ENCODE measurements at places on chromosomes 5 and 9.

DNA sequence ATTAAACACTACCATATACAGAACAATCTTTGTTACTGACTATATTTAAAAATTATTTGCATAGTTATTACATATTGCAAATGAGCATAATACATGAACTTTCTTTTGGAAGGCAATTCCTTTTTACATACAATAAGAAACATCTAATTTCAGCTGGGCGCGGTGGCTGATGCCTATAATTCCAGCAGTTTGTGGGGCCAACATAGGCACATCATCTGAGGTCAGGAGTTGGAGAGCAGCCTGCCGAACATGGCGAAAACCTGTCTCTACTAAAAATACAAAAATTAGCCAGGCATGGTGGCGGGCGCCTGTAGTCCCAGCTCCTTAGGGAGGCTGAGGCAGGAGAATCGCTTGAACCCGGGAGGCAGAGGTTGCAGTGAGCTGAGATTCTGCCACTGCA, 36.4 kb upstream of the SIMC1 start:
- no peak for DNase-seq

DNA sequence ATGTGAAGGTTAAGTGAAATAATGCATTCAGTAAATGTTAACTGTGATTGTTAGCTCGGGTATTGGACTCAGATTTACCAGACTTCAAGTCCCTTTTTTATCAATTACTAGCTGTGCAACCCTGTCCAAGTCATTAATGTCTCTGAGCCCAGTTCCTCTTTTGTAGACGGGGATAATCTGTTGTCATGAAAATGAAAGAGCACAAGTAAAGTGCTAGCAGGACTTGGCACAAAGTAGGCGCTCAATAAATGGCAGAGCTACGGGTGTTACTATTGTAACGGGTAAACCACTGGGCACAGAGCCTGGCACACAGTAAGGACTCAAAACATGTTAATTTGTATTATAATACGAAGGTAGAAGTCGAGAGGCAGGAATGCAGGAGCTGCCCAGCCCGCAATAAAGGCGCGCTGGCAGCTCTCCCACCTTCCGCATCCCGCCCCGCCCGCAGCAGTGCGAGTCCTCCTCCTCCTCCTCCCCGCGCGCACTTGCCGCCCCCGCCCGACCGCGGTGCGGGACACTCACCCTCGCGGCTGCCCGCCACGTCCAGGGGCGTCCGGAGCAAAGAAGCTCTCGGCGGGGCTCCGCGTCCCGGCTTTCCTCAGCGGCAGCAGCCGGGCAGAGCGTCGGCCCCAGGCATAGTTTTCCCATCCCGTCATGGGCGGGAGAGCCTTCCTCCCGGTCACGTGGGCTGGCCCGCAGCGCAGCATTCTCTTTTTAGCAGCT, at the start of gene C1QTNF2:
Gene C1QTNF2 (minus strand): TSS at position 637 of the 723 bp plus-strand sequence. CDS start 15,615 bp downstream, outside the sequence.
- DNase-seq, result peak; percentile 71

DNA sequence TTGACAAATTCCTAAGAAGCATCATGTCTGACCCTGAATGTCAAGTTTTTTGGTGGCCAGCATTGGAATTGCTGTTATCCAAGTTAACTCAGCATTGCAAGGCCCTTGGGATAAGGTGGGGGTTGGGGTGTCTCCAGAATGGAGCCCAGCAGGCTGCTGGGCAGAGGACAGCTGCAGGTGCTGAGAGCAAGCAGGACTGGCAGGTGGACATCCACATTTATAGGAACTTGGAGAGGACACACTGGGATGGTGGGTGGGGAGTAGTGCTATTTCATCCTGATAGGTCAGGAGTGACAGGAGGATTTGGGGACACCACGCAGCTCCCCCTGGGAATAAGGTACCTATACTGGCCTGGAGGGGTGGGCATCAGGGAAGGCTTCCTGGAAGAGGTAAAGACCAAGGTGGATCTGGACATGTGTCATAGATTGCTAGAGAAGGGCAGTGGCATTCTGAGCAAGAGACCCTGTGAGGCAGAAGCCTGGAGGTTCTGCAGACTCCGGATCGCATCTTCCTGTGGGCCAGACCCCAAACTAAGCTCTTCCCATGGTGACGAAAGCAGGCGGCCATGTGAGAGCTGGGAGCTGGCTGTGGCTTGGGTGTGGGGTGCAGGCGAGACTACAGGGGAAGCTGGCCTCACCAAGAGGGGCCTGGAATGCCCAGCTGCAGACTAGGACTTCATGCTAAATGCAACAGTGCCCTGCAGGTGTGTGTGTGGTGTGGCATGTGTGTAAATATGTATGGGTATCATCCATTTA, 148.1 kb downstream of the RGS3 start:
- no peak for DNase-seq

GRCh38 chr9:128249558-128249907, 26.3 kb downstream of the GOLGA2 start:
- DNase-seq, result no peak

GRCh38 chr5:31861601-31862000, 222.7 kb downstream of the PDZD2 start:
- DNase-seq, result no peak

DNA sequence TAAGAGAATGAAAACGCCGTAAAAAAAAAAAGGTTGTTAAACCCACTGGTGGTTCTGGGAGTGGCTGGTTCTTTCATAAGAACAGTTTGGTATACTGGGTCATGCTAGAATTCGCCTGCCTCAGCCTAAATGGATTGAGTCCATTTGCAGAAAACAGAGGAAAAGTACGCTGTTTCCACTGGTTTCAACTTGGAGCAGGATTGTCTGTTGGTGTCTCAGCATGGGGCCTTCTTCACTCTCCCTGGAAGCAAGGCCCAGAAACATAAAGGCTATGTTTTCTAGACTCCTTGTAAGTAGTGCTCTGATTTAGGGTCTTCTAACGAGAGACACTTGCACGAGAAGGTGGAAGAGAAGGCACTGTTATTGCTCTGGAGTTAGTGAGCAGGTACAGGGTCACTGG, 116.9 kb upstream of the MTAP start:
- no peak for DNase-seq

DNA sequence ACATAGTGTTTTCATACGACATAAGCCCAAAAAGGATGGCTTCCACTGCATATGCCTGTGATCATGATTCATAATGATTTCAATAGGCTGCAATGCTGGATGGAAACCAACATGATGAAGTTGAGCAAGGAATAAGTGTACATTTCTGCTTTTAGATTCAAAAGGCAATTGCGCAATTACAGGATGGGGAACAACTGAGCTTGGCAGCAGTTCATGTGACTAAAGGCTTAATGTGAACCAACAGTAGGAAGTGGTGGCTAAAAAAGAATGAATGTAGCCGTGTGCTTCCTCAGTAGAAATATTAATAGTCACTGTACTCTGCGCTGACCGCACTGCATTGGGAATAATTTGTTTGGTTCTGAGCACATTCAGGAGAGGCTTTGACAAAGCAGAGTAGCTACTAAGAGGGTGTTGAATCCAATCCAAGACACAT, 51.2 kb downstream of the SLC1A3 start:
- DNase-seq, result peak; percentile 100

DNA sequence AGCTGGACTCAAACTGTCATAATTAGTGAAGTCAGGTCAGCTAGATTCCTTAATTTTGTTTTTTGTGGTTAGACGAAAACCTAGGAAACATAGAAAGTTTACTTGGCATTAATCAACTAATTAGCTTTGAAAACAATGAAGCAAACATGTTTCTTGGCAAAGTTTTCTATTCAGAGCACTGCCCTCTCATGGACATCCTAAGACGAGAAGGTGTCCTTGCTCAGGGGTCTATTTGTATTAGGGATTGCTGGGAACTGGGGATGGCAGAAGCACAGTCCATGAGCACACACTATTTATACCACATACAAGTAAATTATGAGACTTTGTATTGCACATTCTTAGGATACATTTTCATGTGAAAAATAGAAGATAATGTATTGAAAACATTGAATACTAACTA, 49.7 kb downstream of the POC5 start:
- DNase-seq, result no peak

GRCh38 chr9:78491402-78491801, 194.5 kb downstream of the PSAT1 start:
- no peak for DNase-seq

DNA sequence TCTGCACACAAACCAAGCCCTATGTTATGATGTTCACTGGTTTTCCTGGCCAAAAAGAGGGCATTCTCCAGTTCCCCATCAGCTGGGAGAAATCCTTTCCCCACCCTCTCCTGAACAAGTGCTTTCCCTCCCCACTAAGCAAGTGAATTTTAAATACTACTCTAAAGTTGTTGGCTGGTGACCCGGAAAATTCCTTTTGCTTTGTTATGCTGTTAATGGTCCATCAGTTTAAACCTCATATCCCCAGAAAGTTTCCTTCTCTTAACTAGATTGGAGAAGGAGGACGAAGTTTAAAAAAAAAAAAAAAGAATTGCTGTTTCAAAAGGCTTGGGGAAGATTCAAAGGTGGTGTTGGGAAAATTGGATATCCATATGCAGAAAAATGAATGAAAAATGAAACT, 21.9 kb upstream of the SPRY4 start:
- DNase-seq, result no peak

GRCh38 chr9:137575364-137575715, 3.4 kb downstream of the DPH7 start:
- no peak for DNase-seq

DNA sequence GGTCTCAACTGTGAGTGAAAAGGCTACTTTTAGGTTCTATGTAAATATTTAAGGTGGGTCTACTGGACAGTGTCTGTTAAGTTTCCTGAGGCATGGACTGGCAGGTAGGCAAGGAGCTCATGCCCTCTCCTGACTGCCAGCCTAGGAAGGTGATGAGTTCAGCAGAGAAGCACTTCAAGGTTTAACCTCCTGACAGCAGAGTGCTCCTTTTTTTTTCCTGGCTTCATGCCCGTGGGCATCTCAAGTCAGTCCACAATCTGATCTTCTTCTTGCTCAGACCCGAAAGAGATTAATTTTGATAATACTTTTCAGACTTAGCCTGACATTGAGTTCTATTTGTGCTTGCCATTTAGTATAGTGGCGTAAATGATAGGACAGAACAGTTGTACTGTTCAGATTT, 241.9 kb upstream of the NREP start:
- no peak for DNase-seq

GRCh38 chr9:121634329-121635261, 16.8 kb upstream of the DAB2IP start:
- peak; percentile 21 for DNase-seq

- peak; percentile 72 for DNase-seq
Measured at GRCh38 chr5:172603251-172603806, 37.7 kb upstream of the NEURL1B start.

GRCh38 chr9:34413231-34413852, 36.6 kb upstream of the MYORG start:
- peak; percentile 53 for DNase-seq

- peak; percentile 75 for DNase-seq
Measured at GRCh38 chr9:35035851-35036701, 36.3 kb downstream of the VCP start.

DNA sequence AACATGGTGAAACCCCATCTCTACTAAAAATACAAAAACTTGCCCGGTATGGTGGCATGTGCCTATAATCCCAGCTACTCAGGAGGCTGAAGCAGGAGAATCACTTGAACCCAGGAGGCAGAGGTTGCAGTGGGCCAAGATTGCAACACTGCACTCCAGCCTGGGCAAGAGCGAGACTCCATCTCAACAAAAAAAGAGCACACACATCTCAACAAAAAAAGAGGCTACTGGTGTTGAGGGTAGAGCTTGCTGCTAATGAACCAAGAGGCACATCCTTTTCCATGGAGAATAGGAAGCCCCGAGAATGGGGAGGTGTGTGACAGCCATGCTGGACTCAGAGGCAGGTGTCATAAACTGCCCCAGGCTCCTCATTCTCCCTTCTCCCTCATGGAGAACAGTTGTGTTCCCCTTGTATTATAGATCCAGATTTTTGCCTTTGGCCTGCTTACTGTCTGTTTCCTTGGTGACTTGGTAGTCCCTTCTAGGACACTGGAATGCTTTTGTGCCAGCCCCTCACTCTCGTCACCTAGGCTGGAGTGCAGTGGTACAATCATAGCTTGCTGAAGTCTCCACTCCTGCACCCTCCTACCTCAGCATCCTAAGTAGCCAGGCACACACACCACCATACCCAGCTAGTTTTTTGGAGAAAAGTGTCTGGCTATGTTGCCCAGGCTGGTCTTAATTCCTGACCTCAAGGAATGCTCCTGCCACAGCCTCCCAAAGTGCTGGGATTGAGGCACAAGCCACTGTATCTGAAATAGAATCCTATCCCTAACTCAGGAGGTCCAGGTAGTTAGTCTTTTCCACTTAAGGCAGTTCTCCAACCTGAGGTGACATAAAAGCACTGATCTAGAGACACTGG, 5.1 kb downstream of the RPL12 start:
- no peak for DNase-seq

DNA sequence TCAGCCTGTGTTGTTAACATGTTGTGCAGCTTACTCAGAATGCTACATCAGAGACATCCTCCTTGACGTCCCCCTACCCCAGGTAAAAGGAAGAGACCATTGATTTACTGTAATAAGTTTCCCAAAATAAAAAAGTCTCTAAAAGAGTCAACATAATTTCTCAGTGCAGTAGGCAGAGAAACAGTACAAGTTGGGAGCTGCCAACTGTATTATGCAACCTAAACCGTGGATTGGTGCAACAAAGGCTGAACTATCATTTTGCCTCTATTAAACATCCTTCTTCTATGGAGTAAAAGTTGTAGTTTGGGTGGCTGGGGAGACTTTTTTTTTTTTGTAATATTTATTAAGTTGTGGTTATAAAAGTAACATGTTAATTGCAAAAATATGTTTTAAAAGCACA, 208.0 kb downstream of the NR3C1 start:
- no peak for DNase-seq

- DNase-seq, result peak; percentile 27
Measured at GRCh38 chr5:124103671-124104070, 591.7 kb downstream of the CSNK1G3 start.

DNA sequence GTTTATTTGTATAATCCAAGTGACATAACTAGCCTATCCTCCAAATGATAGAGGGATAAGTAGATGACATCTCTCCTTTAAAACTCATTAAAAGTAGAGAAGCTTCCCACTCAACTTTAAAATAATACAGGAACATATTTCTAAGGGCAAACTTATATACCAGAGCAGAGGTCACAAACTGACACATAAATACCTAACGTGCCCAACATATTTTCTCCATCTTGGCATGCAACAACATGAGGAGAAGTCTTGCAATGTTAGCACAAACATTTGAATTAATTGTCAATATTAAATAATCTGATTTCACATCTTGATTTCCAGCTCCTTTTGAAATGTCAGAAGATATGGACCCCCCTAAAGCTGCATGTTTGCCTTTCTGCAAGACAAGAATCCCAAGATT, 335.0 kb downstream of the DEPDC1B start:
- DNase-seq, result no peak

DNA sequence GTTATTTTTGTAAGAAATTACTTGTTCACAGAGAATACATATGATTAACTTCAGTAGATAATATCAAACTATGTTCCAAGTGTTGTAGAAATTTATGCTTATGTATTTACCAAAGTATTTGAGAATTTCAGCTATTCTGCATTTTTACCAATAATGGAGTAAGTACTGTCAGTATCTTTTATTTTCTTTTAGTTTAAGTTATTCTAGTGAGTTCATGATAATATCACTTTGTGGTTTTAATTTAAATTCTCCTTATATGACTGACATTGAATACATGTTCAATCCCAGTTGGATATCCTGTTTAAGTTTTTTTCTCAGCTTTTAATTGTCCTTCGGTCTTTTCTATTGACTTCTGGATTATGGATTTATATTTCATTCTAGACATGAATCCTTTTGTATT, 1024.6 kb downstream of the EFNA5 start:
- peak; percentile 0 for DNase-seq
